BJ (cell line): ENCODE measurements at places on chromosomes 12 and 14. TPM values are rescaled to one million over a fixed set of nuclear protein-coding genes. Genes with fewer than 3 reads are reported as not detected.
A peak's percentile ranks its signal among the peaks of the same experiment; 100 is the strongest.

DNA sequence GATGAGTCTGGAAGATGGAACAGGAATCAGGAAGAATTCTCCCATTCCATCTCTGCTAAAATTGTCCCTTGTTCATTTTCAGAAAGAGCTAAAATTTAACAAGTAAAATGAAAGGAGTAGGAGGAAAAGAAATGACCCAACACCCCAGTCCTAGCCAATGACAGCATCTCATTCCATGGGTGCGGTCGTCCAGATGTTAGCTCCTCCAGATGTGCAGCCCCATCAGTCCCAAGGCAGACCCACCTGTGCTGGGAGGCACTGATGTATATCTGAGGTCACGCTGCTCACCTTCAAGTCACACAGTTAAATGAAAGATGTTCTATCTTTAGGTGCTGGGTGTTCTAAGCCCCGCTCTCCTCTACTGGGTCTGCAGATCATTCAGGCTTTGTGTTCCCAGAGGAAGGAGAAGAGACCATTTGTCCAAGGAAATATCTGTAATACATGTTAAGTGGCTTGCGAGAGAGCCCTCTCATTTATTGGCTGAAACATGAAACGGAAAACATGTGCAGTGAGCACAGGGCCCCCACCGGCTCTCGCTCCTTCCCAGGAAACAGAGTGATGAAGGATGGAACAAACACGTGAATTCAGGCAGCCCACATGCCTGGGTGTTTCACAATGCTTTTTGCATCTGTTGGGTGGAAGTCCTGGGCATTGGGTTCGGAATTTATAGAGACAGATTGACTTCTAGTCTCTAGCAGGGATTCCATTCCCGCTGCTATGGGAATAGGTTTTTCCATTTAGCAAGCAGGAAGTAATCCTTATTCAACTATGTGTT is 294.6 kb downstream of the NUAK1 start:
- peak; percentile 52 for DNase-seq

GRCh38 chr12:58781609-58782008 is 138.7 kb downstream of the LRIG3 start:
- no peak for DNase-seq

DNA sequence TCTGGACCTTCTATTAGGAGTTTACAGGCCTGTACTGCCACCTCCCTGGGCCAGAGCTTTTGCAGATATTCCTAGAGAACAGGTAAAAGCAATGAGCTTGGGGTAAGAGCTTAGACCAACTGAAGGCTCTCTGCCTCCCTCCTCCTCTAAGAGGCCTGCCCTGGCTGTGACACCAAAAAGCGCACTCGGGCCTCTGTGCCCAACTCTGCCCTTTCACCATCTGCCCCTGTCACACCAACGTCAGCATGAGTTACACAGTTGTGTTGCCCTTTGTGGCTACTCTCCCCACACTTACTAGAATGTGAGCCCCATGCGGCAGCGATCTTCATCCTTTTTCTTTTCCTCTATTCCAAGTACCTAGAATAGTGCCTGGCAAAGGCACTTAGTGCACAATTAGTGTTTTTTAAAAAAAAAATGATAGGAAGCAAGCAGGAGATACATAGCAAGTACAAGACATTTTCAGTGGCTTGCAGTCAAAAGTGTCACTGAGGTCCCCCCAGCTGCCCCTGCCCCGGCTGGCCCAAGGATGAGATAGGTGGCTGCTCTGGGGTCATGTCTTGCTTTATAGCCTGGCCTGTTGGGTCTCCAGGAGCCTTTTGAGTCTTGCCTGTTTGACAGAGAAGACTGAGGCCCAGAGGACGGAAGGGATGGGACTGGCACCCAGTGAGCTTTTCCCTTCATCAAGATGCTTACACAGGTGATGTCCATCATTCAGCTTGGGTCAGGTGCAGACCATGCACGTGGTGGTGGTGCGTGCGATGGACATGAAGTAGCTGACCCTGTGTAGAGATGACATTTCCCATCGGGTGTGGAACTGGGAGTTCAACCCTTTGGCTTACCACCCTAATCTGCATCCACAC is 12.5 kb downstream of the CKB start:
- no peak for DNase-seq

DNA sequence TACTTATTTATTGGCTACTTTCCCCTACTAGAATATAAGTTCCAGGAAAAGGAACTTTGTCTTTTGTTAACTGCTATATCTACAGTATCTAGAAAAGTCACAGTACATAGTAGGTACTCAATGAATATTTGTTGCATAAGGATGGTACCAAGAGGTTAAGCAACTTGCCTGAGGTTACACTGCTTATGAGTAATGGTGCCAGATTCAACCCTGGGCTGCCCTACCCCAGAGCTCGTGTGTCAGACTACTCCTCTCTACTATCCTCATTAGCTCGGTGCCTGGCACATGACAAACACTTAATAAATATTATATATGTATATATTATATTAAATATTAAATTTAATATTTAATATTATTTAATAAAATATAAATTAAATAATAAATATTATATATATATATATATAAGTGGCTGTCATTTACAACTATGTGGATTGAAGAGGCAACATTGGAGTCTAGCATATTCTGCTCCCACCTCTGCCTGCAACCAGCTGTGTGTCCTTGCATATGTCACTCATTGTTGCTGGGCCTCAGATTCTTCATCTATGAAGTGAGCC is 25.4 kb downstream of the UTP20 start:
- no peak for DNase-seq

GRCh38 chr14:69685218-69685616 is 73.8 kb downstream of the SUSD6 start:
- DNase-seq, result no peak

GRCh38 chr14:99660794-99661193 is 15.9 kb downstream of the HHIPL1 start:
- no peak for DNase-seq

- peak; percentile 38 for DNase-seq
Observed at GRCh38 chr14:31207755-31208545, at the start of gene HECTD1. Gene HECTD1 (minus strand): TSS chr14:31207793. CDS start chr14:31205936, 1,857 bp downstream.

GRCh38 chr14:91980157-91980556 is 32.7 kb upstream of the FBLN5 start:
- peak; percentile 81 for DNase-seq

TIGAR gene
- polyA plus RNA-seq, result 6.0 and 15.7 TPM in 2 replicates

SERPINA12 gene
- polyA plus RNA-seq, result not detected in 2 replicates

CLEC12A gene
- polyA plus RNA-seq, result not detected in 2 replicates

CAMKK2 gene
- 27.0 and 35.8 TPM in 2 replicates for polyA plus RNA-seq
